ENCODE measurements at places on chromosomes 2 and 18. TPM values are rescaled to one million over a fixed set of nuclear protein-coding genes. Genes with fewer than 3 reads are reported as not detected.

The ARHGEF33 gene
- total RNA-seq: 0.35 TPM

The BMP10 gene
- not detected for total RNA-seq

- no peak for DNase-seq
Measured at GRCh38 chr18:51330148-51330547, 132.7 kb upstream of the MEX3C start.

The CENPA gene
- 0.32 TPM for total RNA-seq

DNA sequence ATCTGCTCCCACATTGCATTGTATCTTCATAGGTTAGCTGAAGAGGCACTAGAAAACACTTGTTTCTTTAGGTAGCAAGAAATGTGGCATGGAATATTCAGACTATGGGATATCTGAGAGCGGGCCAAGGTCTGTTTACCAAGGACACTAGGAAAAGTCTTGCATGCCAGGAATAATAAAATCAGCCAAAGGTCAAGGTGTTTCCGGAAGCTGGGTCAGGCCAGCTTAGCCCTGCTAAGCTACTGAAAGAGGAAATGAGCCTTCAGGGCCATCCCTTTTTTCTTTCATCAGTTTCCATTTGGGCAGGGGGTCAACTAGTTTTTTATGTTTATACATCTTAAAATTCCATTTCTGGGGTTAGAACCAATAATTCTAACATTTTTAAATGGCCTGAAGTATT is 101.1 kb downstream of the DPP4 start:
- no peak for DNase-seq

DNA sequence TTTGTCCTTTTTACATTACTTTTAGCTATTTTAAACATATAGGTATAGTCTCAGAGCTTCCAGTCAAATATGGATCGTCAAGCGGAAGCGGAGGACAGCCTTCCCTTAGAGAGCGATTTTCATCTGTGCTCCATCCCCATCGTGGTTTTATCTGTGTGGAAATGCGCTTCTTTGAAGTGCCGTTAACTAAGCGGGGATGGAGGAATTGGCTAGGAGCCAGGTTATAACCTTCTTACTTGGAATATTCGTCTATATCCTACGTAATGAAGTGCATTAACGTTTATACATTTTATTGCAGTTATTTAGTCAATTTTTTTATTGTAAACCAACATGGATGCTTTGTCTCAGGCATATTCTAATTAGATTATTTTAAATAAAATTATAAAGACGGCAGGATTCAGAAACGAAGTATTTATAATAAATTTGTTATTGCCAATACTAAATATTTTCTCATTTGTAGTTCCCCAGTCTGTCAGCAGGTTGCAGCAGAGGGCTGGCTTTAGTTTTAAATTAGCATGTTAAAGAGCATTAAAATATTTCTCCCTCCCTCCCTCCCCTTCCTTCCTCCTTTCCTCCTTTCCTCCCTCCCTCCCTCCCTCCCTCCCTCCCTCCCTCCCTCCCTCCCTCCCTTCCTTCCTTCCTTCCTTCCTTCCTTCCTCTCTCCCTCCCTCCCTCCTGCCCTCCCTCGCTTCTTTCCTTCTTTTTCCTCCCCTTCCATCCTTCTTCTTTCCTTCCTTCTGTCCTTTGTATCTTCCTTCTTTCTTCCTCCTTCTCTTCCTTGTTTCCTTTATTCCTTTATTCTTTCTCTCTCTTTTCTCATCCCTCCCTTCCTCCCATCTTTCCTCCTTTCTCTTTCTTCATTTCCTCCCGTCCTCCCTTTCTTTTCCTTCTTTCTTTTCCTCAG is 80.6 kb upstream of the DOCK10 start:
- DNase-seq: no peak

DNA sequence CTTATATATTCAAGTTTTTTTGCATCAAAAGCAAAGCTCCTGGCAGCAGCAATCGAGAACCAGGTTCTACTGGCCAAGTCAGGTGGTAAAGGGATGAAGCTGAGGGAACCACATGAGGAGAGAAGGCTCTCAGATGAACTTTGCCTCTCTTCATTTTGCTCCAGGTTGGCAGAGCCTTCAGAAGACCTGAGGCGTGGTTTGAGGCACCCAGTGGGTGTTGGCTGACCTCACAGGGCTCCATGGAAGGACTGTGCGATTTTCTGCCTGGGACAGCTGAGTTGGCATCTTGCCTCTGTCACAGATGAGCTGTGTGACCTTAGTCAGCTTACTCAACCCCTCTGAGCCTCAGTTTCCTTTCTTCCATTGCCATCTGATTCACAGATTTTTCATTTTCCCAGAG is 89.0 kb downstream of the INSIG2 start:
- DNase-seq: no peak

The TMEM185B gene
- 20.4 TPM for total RNA-seq

- no peak for DNase-seq
Measured at GRCh38 chr2:216043949-216044348, 30.6 kb upstream of the MREG start.

DNA sequence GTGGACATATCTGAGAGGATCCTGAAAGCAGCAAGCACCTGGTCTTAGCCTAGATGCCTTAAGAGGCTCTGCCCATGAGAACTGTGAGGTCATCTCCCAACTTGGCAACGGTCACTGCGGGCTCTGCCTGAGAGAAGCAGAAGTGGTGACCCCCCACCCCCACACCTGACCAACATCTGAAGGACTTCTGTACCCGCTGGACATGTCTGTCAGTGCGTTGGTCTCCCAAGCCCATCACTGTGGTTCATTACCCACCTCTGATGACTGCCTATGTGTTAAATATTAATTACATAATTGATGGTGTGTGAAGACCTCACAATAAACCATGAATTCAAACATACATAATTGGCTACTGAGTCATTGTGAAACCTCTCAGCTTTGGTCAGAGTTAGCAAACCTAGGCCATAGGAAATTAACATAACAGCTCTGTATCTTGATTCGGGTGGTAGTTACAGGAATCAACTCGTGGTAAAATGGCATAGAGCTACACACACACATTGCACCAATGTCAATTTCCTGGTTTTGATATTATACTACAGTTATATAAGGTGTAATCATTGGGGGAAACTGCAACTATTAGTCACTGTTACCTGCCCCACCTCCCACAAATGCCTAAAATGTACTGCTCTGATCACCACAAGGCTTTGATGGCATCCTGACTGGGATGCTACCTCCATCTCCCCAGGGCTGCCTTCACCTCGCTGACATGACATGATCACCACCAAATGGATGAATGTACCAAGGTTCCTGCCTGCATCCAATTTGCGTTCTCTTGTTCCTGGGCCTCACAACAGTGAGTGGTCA is 4.3 kb upstream of the GALNT1 start:
- no peak for DNase-seq

GRCh38 chr2:38554973-38555595 is 47.6 kb downstream of the HNRNPLL start:
- no peak for DNase-seq

DNA sequence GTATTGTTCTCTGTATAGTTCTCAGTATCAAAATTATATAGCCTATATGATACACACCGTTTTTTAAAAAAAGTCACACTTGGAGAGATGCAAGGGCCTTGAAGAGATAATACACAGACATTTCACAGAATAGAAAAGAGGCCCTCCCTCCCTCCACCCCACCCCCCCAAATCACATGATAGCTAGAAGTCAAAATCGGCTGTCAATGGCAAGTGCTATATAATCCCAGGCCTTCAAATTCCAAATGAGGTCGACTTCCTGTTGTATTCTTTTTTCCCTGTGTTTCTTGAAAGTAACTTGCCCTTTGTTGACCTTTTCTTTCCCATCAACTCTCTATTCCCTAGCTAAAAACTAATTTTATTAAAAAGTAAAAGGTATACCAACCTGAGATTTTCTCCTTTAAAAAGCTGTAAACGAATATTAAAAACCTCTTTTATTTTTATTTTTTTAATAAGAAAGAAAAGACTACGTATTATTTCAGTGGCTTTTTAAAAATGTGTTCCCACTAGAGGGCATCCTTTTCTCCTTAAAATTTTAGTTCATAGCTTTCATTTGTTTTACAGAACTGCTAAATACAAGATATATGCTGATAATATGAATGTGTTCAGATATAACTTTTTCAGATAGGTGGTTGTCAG is 46.6 kb downstream of the KCMF1 start:
- no peak for DNase-seq

The AGXT gene
- 0.32 TPM for total RNA-seq

The ARHGAP28 gene
- 9.1 TPM for total RNA-seq

The BUB1 gene
- total RNA-seq: 0.26 TPM

The GPAT2 gene
- total RNA-seq: 9.0 TPM

DNA sequence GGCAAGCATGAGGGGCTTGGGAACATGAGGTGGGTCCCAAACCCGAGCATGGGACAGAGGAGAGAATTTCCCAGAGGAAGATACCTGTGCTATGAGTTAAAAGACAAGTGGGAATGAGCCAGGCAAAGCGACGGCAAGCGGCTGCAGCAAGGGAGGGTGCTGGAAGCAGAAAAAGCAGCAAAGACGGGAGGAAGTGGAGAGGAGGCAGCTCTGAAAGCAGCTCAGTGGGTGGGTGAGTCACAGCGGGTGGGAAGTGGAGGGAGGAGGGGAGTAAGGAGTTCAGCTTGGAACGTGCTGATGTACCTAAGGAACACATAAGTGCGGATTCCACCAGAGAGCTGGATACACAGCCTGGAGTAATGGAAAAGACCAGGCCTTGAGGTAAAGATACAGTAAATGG is 41.4 kb downstream of the THUMPD2 start:
- DNase-seq: no peak

DNA sequence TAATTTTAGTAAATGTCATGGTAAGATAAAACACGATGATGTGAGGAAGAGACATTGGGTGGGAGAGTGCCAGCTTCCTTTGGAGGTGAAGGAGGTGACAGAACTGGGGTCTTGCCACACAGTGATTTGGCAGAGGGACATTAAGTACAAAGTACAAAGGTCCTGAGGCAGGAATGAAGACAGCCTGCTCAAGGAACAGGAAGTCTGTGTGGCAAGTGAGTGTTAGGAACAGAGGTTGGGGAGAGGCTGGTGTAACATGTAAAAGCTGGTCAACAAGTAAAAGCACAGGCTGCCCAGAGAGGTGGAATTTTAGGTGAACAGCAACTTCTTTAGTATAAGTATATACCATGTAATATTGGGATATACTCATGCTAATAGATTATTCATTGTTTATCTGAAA is 73.1 kb downstream of the INPP5D start:
- no peak for DNase-seq

The SAG gene
- not detected for total RNA-seq

GRCh38 chr2:161362568-161363166 is 53.4 kb upstream of the TBR1 start:
- DNase-seq: no peak

DNA sequence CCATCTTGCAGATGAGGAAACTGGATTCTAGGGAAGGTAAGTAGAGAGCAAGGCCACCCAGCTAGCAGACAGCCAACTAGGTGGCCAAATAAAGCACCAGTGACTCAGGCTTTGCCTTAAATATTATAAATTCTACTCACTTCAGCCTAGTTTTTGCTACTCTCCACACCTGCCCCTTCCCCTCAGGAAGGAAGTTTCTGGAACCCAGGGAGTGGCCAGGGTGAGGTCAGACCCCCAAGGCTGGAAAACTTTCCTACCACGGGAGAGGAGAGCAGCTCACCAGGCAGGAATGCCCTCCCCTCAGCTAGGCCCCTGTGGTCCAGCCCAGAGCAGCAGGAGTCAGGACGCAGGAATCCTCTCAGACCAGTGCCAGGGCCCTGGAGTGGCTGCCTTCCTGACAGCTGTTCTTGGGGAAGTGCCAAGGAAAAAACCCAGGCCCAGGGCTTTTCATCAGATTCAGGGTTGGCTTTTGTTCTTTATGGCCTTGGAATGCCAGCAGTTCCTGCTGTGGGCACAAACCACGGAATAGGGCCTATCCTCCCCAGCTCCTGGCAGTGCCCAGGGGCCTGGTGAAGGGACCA is 5.1 kb upstream of the PAX8 start:
- DNase-seq: no peak

DNA sequence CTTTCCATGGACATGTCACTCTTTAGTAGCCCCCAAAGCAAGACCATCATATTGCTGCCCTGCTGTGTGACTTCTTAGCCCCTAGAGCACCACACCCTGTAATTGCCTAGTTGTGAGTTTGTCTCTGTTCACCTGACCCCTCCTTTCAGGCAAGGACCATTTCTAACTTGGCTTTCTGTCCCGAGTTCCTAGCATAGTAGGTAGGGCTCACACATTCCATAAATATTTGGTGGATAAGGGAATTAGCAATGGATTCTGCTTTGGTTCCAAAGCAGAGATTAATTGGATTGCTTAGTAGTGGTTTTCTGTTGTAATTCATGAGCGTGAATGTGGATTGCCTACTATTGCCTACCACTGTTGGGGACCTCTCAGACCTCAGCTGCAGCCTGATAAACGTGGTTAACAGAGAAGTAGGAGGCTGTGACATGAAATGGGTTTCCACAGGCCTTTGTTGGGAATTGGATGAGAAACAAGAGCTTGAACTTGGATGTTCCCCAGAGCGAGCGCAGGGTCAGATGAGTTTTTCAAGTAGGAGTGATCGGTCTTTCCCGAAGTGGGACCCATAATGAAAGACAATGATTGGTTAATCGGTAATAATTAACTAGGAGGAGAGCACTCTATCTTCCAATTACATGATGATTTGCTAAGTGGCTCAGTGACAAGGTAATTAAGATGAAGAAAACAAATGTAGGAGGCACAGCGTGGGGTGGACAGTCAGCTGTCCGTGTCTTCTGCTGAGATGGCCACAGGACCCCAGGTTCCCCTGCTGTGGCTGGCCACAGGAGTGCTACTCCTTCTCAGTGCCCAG is 13.4 kb upstream of the UGT1A1 start:
- no peak for DNase-seq

The THSD7B gene
- 1.4 TPM for total RNA-seq

DNA sequence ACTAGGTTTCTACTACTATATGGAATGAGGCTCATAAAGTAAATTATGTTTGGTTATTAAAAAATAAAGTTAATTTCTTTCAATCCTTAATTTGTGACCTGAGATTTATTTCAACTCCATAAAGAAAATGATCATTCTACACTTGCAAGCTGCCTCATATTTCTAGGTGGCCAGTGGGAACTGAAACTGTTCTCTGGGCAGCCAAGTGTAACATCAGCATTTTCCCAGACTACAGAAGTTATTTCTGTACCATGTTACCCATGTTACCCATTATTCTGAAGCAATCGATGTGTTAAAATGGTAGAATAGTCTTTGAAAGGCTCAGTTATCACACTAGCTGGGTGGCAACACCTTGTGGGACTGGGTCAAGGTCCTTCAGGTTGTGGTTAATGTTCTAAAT is 139.3 kb upstream of the FBXO11 start:
- DNase-seq: no peak

The TCF23 gene
- 0.48 TPM for total RNA-seq

- DNase-seq: no peak
Measured at GRCh38 chr2:216493334-216493685, 5.3 kb upstream of the RPL37A start.

- no peak for DNase-seq
Measured at GRCh38 chr2:207676827-207677354, 34.5 kb upstream of the CCNYL1 start.
